Stimulated activated CD4-positive, alpha-beta T cell treated with anti-CD3 and anti-CD28 coated beads, Interleukin-1b, Interleukin-23, amount 100 ng/mL, for 24 hours (primary cell): ENCODE measurements at places on chromosomes 12 and 14.

DNA sequence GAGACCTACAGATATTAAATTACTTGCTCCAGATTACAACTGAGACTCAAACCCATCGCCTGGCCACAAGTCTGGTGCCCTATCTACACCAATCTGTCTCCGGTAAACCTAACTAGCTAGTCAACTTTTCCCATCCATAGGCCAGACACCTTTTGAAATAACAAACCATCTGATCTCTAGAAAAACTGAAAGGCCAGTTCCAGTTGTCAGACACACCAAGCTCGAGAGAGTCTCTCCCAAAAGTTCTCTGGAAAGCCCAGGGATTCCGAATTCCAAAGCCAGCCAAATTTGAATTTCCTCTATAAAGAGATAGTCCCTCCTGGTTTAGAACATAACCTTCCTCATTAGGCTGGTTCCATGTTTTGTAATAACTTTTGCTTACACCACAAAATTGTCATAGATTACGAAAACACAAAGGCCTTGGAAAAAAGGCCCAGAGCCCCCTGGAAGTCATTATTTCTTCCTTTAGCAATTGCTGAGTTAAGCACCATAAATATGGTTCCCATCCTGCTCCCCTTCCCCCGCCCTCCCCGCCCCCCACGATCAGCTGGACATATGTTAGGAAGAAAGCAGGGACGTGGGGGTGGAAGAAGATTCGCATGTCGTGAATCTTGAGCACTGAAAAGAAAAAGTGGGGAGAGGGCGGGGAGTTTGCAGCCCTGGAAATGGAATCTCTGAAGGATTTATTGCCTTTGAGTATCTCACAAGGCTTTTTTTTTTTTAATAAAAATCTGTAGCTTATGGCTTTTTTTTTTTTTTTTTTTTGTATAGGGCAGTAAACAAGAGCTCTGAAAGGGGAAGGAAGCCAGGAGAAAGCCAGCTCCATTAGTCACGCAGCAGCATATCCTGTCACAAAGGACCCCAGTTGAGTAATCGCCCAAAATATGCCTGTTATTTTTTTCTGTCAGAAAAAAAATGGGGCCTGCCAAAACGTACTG is 110.4 kb downstream of the ZFP36L1 start:
- no peak for DNase-seq

- no peak for DNase-seq
Observed at GRCh38 chr14:26395726-26396125, 202.1 kb downstream of the NOVA1 start.

GRCh38 chr14:68447581-68448251 is 345.2 kb downstream of the ZFP36L1 start:
- DNase-seq, result no peak

GRCh38 chr14:102608064-102608446 is 15.6 kb downstream of the RCOR1 start:
- no peak for DNase-seq

DNA sequence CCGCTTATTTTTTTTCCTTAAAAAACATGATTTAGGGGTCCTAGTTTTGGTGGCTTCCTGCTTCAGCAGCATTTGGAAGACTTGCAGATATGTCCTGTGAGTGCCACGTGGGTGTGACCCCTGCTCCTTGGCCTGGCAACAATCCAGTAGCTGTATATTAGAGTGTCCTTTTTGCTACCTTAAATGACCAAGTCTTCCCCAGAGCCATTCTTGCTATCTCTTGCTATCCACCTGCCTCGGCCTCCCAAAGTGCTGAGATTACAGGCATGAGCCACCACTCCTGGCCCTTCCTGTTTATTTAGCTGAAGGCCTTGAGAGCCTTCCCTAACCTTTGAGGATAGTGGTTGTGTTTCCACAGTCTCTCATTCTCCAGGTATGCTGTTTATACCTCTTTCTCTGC is 17.0 kb downstream of the TPCN1 start:
- DNase-seq, result no peak

- no peak for DNase-seq
Observed at GRCh38 chr14:24290746-24291145, 8.8 kb downstream of the DHRS1 start.

- no peak for DNase-seq
Observed at GRCh38 chr12:3996322-3996721, 123.1 kb upstream of the PARP11 start.

- no peak for DNase-seq
Observed at GRCh38 chr14:53652068-53652467, 304.6 kb downstream of the BMP4 start.

GRCh38 chr12:4891866-4892265 is 17.8 kb upstream of the KCNA1 start:
- no peak for DNase-seq

DNA sequence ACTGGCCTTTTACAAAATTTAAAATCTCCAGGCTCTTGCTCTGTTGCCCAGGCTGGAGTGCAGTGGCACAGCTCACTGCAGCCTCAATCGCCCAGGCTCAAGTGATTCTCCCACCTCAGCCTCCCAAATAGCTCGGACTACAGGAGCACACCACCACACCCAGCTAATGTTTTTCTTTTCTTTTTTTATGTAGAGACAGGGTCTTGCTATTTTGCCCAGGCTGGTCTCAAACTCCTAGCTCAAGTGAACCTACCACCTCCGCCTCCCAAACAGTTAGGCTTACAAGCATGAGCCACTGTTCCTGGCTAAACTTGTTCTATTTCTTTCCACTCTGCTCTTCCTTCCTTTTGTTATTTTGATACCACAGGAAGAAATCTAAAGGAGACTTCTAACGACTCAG is 15.2 kb downstream of the SYNJ2BP start:
- DNase-seq, result no peak

DNA sequence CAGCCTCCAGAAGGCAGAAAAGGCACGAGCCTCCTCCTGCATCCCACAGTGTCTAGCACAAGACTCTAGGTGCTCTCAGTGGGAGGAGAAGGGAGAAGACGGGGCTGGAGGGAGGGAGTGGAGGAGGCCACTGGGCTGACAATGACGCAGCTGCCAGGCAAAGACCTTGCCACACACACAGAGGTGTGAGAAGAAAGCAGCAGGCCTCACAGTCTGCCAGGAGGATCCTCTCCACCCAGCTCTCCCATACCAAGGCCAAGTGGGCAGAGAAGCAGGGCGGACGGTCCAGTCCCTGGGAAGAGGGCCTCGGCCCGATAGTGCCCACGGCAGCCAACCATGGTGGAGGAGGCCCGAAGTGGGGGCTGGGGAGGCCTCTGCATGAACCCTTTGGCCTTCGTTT is 78.9 kb downstream of the NCOR2 start:
- DNase-seq, result no peak

DNA sequence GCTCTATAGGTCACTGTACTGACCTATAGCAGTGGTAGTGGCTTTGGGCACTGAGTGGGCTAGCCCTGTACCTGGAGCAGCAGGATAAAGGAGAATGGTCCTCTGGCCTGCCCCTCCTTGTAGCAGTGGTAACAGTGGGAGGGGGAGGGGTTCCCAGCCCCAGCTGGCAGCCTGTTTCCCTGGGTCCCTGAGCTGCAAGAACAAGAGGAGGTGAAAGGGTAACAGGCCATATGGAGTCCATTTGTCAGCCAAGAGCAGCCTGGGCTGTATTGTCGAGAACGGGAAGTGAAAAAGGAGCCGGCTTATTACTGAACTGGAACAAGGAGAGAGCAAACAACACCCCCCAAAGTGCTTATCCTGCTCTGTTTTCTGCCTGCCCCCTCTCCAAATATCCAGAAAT is 73.8 kb upstream of the SRSF5 start:
- DNase-seq, result no peak

DNA sequence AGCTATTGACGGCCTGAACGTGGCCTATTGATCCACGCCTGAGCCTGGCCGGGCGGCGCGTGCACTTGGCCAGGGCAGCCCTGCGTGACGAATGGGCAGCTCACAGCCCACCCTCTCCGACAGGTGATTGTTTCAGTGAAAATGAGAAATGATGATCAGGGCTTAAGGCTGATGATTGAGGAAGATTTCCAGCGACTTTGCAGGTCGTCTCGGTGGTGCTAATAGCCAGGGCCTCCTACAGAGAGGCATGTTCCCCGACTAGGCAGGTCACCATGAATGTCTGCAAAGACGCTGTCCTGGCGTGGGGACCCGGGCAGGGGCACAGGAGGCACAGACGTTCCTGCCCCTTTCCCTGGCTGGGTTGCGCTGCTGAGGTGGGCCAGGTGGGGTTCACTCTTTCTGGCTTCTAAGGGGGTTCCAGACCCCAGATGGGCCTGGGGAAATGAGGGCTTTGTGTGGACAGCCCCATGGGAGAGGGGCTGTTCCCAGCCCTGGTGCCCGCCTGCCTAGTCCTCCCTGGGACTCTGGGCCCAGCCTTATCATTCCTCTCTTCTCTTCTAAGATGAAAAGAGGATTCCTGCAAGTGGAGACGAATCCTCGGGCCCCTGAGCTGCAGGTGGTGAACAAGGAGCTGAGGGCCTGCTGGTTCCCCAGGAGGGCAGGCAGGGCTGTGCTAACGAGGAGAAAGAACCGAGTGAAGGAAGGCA is 157.4 kb downstream of the KIF26A start:
- no peak for DNase-seq

GRCh38 chr12:93273834-93274564 is 103.7 kb upstream of the NUDT4 start:
- no peak for DNase-seq

GRCh38 chr12:65878540-65878939 is 54.3 kb downstream of the HMGA2 start:
- DNase-seq, result no peak

- no peak for DNase-seq
Observed at GRCh38 chr14:61322799-61323290, 1.5 kb downstream of the PRKCH start.

GRCh38 chr12:75404231-75404630 is 13.3 kb downstream of the GLIPR1L2 start:
- DNase-seq, result no peak

DNA sequence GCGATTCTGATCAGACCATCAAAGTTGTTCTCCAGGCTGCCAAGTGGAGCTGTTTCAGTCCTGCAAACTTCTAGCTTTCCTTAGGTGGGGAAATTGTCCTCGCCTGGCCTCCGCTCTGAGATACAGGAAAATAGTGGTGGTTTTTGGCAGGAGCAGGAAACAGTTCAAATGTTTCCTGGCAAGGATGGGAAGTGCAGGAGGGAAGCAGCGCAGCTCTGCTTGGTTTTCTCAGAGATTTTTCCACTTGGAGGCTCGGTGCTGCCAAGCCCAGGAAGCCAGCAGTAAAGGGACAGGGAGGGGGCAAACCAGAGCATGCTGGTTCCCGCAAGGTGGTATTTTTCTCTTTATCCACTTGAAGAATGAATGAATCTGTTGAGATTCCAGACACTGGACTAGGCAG is 17.0 kb downstream of the TMEM63C start:
- DNase-seq, result no peak
